ENCODE measurements at places on chromosomes 5 and 9.

- DNase-seq = no peak
Observed at GRCh38 chr9:80946496-80947170, 742.7 kb downstream of the TLE1 start.

- no peak for DNase-seq
Observed at GRCh38 chr9:21968331-21969010, 25.7 kb downstream of the CDKN2A start.

GRCh38 chr5:36552651-36553393 lies 53.6 kb upstream of the SLC1A3 start:
- DNase-seq = no peak

GRCh38 chr5:29833394-29833793 lies 1360.1 kb upstream of the CDH6 start:
- no peak for DNase-seq

GRCh38 chr9:94623253-94623652 lies 16.1 kb downstream of the FBP1 start:
- no peak for DNase-seq

DNA sequence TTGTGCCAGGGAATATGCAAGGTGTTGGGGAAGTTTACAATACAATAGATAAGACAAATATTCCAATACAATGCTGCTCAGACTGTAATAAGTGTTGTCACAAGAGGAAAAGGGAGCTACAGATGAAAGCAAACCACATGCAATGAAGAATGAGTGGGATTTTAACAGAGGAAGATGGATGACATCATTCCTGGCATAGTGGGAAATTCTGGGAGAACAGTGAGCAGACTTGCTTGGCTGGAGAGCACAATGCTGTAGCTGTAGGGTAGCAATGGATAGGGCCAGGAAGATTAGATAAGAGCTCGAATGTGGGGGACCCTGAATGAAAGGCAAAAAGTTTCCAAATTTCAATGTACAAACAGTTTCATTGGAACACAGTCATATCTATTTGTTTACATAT lies 9.5 kb upstream of the DPYSL3 start:
- no peak for DNase-seq

- no peak for DNase-seq
Observed at GRCh38 chr9:106731910-106732309, 131.1 kb upstream of the ZNF462 start.

DNA sequence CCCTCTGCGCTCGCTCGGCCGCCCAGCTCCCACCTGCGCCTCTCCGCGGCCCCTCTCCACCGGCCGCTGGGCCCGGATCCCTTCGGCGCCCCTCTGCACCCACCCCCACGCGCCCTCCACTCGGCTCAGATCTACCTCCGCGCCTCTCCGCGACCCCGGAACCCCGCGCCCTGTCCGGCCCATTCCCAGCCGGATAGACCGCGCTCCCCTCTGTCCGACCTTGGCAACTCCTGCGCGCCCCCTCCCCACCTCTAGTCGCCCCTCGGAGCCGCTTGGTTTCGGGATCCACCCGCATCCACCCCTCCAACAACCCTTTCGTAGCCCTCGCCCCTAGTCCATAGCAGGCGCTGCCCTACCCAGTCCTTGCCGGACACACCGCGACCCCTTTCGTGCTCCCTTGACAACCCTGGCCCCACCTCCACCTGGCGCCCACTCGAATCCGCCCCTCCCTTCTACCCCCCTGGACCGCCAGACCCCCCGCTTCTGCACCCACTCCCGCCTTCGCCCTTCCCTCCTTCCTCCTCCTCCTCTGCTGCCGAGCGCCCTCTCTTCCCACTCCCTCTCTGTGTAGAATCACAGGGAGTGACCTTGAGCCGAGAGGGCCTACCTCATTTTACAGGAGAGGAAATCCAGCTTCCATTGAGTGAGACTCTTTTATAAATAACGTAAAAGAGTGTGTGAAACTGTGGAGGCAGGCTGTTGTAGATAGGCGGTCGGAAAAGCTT lies 525 bp upstream of the AK3 start:
- no peak for DNase-seq

- DNase-seq = no peak
Observed at GRCh38 chr5:173862047-173862477, 26.1 kb upstream of the CPEB4 start.

DNA sequence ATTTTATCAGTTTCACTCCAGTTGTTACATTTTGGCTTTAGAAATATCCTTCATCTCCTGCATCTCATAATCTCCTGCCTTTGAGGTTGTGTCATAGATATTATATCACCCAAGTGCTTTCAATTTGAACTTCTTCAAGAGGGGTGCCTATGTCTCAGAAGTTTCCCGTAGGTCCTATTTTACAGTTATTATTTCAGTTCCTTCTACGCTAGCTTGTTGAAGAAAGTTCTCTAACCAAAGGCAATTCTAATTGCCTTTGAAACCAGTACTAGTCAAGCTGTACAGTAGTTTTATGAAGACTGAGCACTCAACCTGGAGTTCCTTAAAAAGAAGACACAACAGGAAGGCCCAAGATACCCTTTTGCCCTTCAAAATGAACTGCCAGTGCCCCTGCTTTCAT lies 116.4 kb downstream of the ZCCHC7 start:
- DNase-seq = no peak

- DNase-seq = no peak
Observed at GRCh38 chr5:119071561-119071995, 691 bp downstream of the DMXL1 start.

DNA sequence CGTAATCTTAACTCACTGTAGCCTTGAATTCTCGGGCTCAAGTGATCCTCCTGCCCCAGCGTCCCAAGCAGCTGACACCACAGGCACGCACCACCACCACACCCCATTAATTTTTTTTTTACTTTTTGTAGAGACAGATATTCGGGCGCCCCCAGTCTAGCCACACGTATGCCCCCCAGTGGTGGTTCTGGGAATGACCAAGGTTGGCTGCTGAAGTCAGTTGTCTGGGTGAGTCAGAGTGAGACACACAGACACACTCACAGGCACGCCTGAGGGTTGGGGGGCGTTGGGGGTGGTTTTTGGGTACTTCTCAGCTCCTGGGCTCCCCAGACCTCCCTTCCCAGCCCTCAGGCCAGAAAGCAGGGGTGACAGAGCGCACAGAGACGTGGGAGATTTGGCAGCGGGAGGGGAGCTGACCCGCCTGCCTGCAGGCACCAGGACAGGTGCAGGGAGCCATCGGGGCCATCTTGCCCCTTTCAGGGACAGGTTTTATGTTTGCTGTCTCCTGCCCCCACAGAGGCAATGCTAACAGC lies 4.2 kb upstream of the ENTPD8 start:
- peak; percentile 80 for DNase-seq

DNA sequence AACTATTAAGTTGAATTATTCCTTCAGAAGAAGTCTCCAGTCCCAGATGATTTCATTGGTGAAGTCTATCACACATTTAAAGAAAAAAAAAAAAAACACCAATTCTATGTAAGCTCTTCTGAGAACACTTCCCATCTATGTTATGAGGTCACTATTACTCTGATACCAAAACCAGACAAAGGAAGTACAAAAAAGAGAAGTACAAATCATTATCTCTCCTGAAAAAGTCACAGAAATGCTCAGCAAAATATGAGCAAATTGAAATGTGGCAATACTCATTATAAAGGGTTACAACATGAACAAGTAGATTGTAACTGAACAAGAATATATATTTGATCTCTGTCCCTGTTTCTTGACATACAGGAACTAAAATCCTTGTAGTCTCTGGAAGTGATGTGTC lies 280.4 kb downstream of the TLE1 start:
- DNase-seq = no peak

DNA sequence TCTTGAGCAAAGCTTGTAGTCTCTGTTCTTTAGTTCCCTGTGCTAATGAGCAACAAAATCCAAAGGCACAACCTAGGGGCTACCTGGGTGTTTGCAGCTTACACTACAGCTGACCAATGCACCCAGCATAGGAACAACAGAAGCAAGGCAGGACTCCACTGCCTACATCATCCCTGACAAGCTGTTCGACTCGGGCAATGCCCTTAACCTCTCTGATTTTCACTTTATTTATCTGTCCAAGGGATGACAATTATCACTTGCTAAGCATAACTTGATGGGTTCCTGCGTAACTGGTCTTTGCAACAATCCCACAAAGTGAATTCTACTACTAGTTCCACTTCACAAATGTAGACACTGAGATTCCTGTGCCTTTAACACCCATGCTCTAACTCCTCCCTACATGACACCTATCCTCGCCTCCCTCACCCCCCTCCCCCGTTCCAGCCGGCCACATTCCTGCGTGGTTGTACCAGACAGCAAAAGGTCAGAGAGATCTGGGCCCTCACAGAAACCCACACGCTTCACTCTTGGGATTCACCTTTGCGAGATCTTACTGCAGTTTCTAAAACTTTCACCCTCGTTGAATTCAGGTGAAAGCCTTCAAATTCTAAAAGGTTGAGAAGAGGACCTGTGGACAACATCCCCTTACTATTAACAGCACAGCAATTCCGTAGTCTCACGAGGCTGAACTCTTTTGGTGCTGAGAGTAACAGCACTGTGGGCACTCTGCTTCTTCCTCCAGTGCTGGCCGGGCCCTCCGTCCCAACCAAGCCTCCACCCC lies 995 bp downstream of the IPPK start:
- peak; percentile 36 for DNase-seq

GRCh38 chr9:76605321-76605900 lies 146.4 kb downstream of the GCNT1 start:
- DNase-seq = no peak

- no peak for DNase-seq
Observed at GRCh38 chr5:87541033-87541432, 128.3 kb upstream of the CCNH start.

DNA sequence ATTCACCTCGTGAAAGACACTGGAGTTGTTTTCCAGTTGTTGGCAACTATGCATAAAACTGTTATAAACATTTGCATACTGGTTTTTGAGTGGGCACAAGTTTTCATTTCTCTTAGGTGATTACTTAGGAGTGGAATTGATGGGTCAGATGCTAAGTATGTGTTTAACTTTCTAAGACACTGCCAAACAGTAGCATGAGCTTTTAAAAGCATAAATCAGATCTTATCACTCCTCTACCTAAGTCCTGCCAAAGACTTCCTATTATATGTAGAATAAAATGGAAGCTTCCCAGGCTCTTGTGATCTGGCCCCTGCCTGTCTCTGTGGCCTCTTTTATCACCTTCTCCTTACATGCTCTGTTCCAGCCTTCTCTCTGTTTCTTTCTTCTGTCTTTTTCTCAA lies 72.6 kb downstream of the SH3RF2 start:
- DNase-seq = no peak

GRCh38 chr5:110177729-110178128 lies 488.0 kb downstream of the MAN2A1 start:
- DNase-seq = no peak
